Putamen (tissue), 1 donor: ENCODE measurements at places on chromosomes 4 and X.

DNA sequence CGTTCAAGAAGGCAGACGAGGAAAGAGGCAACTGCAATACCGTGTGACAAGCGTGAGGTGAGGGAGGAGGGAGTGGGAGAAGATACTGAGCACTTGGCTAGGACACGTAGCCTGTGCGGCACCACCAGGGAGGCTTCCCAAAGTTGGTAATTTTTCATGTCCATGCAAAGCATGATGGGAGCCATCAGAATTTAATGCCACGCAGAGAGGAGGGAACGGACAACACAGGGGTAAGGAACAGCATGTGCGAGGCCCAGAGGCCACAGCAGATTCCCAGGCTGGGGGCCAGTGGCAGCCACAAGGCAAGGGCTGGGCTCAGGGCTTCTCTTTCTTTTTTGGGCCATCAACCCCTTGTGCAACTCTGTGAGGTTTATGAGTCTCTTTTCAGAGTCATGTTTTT, 11.0 kb upstream of the CLDN24 start:
- DNase-seq: no peak

DNA sequence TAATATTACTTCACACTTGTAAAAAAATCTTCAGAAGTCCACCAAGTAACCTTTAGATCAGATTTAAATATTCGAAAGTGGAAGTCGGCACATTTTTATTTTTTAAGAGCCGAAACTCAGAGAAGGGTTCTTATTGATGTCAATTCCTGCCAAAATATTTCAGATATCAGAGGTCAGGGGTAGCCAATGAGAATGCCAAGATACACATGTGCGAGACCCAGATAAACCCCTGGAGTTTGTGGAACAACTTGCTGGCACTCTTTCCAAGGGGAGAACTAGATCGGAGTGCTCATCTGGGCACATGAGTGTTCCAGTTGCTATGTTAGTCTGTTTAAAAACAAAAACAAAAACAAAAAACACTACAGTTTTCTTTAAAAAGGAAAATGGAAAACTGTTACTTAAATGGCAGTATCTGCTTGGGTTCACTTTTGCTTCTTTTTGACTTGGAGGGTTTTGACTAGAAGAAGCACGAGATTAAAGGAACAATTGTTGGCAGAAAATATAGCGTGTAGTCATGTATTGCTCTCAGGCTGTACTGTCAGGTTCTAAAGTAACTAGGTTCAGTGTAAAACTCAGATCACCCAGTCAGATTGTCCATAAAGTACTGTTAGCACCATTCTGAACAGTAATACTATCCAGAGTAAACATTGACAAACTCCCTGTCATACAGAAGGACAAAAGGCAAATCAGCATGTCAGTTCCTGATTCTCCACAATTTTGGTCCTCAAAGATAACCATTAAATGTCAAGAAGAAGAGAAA, 188.0 kb upstream of the PACRGL start:
- no peak for DNase-seq

- DNase-seq: no peak
Observed at GRCh38 chr4:78218260-78218659, 161.1 kb downstream of the FRAS1 start.

DNA sequence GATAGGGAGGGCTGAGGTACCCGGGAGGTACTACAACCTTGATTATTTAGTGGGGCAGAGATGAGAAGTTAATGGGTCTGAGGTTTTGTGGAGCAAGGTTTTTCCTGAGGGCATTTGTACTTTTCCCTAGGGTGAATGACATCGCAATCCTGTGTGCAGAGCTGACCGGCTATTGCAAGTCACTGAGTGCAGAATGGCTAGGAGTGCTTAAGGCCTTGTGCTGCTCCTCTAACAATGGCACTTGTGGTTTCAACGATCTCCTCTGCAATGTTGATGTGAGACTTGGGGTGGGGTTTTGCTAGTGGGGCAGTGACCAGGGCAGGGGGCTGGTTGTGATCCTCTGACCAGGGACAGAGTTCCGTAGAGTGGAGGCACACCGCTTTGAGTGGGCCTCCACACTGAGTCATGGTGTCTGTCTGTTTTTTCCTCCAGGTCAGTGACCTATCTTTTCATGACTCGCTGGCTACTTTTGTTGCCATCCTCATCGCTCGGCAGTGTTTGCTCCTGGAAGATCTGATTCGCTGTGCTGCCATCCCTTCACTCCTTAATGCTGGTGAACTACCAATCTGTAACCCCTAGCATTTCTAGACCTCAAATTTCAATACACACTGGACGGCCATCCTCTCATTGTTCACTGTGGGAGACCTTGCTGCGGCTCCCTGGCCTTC, 9.9 kb downstream of the MED12 start:
- DNase-seq: no peak

DNA sequence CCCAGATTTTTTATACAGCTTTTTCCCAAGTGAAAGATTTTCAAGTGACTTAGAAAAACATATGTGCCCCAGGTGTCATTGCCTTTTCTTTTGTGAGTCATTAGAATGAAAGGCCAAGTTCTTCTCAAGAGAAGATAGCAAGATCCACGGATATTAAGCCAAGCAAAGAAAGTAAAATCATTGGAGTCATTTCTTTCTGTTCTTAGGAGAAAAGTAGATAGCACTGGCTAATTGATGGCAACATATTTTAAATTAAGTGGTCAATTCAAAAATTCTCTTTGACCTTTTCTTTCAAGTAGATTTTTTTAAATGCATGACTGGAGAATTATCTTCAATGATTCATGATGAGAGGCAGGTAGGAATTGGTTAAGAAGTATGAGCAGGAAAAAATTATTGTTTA, 94.4 kb downstream of the HHIP start:
- no peak for DNase-seq

- no peak for DNase-seq
Observed at GRCh38 chr4:145440292-145441007, 41.2 kb upstream of the SMAD1 start.

DNA sequence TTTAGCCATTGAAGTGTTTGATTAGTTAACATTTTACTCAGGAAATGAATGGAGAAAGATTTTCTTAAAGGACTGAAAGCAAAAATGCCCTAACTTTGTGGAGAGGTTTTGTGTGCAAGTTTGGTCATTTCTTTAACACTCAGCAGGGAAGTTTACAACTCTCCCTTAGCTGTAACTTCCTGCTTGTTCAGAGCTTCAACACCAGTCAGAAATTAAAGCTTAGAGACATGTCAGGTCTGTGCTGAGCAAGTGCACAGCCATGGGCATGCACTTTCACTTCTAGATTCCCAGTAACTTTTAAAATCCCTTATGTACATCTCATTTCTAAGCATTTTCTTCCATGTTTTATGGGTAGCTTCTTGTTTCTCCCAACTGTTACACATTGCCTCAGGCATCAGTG, 326.0 kb downstream of the ACTRT1 start:
- peak; percentile 0 for DNase-seq

- DNase-seq: no peak
Observed at GRCh38 chr4:173509036-173510001, 20.7 kb downstream of the HAND2 start.

- DNase-seq: no peak
Observed at GRCh38 chrX:2327423-2327822, 173.4 kb downstream of the DHRSX start.

GRCh38 chrX:155682834-155683233, 70.1 kb upstream of the TMLHE start:
- no peak for DNase-seq

DNA sequence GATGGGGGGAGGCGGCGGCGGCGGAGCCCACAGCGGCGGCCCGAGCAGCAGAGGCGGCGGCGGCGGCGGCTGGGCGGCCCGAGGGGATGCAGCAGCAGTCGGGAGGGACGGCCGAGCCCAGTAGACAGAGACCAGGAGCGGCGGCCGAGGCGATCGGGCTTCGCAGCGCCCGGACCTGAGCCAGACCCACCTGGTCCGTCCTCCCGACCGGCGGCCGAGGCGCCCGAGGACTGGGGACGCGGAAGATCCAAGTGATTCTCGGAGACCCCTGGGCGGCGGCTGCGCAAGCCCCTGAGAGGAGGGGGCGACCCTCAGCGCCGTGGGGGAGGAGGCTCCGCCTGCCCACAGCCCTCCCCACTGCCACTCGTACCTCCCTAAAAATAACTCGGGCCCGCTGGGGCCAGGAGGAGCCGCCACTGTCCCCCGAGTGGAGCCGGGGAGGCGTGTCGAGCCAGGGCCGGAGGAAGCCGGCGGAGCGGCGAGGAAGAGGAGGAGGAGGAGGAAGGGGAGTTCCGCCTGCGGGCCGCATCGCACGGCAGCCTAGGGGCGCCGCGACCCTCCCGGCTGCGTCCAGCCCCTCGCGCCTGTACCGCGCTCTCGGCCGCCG, 608 bp downstream of the RAPGEF2 start:
- DNase-seq: no peak

DNA sequence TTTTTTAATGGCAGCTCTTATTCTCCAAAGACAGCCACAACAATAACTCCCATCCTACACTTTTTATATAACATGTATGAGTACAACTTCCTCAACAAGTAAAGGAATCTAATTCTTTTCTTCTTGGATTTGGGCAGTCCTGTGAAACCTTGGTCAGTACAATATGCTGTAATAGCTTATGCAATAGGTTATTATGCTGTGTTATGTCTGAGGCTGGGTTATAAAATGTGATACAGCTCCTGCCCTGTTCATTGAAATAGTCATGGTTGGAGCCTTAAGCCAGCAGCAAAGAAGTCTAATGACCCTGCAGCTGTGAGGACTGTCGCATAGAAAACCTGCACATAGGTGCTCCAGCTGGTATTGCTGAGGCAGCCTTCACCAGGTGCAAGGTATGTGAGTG, 215.8 kb upstream of the RASGEF1B start:
- DNase-seq: no peak

- no peak for DNase-seq
Observed at GRCh38 chr4:148205476-148205875, 236.7 kb downstream of the NR3C2 start.

DNA sequence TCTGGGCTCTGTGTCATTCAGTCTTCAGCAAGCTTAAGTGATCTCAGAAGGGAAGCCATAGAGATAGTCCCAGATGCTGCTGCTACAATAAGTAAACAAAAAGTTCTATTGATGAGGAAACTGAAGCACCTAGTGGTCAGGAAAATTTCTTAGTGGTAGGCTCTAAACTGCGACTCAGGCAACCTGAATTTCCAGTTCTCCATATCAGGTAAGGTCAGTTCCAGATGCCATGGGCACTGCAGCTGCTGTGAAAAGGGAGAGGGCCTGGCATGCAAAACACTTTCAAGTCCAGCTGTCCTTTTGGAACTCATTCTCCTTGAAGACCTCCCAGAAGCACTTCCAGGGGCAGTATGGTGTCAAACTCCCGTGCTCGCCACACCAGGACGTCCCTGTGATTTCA, 46.2 kb downstream of the REELD1 start:
- no peak for DNase-seq

DNA sequence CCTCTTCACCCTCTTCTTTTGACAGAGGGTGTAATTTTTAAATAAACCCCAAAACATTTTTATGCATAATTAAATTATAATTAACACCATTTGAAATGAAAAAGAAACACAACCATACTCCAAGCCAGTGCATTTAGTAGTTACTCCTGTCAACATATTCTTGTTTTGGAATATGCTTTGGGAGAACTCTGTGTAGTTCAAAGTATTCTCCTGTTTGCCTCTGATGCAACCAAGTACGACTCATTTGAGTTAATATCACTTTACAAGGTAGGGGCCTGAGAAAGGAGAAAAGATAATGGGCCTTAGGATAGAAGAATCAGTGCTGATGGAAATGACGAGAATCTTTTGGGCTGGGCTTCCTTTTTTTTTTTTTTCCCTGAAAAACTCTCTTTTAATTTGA, 2.7 kb downstream of the PTPN13 start:
- DNase-seq: no peak

- DNase-seq: no peak
Observed at GRCh38 chrX:118520216-118521206, 24.9 kb downstream of the DOCK11 start.

- no peak for DNase-seq
Observed at GRCh38 chr4:70269674-70270073, 27.3 kb downstream of the CSN3 start.

GRCh38 chr4:107497054-107497453, 223.0 kb downstream of the PAPSS1 start:
- no peak for DNase-seq

GRCh38 chr4:60655356-60655755, 544.8 kb upstream of the ADGRL3 start:
- DNase-seq: no peak

GRCh38 chr4:83083925-83084475, 30.5 kb downstream of the PLAC8 start:
- DNase-seq: no peak

DNA sequence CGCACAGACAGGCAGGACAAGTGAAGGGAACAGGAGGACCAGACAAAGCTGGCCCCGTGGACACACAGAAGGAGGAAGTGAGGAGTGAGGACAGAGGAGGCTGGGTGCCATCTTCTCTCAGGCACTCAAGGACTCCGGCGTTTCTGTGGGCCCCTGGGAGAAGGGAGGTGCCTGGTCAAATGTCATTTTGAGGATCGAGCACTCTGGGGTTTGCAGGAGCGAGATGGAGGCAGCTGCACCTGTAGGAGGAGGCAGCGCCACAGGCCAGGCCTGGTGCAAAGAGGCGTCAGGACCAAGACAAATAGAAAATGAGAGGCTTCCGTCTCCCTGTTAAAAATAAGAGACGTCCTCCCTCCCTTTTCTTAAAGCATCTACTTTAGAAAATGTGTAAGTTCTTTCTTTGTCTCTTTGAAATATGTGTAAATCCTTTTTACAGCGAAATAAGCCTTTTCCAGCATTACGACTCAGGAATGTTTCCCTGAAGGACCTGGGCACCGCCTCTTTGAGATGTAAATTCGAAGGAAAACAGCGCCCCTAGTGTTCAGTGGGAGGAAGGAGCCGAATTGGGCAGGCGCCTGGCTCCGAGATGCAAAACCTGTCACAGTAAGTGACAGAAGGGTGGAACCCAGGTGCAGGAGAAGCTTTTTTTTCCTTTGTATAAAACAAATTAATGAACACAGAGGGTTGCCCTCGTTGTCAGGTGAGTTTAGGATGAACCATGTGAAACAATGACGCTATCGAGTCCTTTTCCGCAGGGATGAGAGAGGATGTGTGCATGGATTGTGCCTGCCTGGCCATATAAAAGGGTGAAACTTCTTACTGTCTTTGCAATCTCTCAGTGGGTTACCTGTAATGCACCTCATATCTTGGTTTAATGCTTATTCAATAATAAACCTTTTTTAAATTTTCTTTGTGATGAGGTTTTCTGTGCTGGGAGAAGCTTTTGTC, 1.4 kb upstream of the C4orf50 start:
- peak; percentile 64 for DNase-seq

DNA sequence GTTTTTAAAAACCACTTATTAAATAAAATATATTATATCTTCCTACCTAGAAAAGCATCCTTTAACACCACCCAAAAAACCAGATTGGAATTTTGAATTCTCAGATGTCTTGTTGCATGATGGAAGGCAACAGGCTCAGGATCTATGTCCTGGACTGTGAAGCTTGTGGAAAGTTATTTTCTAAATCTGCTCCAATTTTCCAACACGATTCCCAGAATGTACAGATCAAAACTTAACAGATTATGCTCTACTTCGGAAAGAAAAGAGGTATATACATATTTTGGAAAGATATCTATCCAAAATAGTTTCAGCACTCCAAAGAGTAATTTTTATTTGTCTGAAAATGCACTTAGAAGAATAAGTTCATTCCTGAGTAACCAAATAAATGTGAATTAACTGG, 291.7 kb upstream of the EMCN start:
- no peak for DNase-seq

GRCh38 chr4:177376024-177376423, 66.2 kb downstream of the AGA start:
- DNase-seq: no peak
